ENCODE measurements at places on chromosomes 1 and 21.

DNA sequence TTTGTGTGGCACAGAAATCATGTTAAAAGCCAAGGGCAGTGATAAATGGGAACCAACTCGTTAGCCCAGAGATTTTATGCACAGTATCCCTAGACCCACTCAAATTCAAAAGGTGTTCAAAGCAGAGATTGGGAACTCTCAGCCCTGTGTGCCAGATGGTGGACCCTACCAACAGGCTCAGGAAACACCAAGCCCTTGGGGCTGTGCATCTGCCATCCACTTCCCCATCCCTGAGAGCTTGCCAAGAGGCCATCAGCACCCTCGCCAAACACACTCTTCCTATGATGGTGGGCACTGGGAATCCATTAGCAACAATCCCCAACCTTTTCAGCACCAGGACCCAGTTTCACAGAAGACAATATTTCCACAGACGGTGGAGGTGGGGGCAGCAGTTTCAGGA is 194.2 kb upstream of the NFIA start:
- no peak for DNase-seq

- no peak for DNase-seq
These were observed 365.4 kb upstream of the CAMK1G start for GRCh38 chr1:209218113-209218512.

DNA sequence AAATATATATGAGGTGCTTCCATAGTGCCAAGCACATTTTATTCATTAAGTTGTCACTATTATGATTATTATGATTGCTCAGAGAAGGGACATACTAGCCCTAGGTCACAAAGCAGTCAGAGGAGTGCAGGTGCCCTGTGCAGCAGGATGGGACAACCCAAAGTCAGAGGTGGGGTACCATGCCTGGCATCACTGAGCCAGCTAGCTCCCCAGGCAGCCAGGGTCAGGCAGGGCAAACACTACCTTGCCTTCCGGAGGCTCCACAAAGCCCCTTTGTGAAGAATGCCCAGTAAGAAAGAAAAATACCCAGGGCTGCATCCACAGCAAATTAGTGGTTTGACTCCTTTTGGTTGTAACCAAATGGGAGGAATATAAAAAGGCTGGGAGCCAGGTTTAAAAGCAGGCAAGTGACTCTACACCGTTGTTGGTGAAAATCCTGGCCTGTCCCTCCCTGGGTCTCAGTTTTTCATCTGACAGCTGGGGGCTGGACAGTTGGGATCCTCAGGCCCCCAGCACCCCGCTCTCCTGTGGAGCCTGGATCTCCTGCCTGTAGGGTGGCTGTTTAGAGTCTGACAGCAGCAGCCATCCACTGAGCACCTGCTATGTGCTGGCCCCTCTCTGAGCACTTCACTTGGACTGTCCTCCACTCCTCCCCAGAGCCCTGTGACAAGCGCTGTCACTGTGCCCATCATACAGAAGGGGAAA is 98.8 kb downstream of the GLIS1 start:
- DNase-seq, result no peak

DNA sequence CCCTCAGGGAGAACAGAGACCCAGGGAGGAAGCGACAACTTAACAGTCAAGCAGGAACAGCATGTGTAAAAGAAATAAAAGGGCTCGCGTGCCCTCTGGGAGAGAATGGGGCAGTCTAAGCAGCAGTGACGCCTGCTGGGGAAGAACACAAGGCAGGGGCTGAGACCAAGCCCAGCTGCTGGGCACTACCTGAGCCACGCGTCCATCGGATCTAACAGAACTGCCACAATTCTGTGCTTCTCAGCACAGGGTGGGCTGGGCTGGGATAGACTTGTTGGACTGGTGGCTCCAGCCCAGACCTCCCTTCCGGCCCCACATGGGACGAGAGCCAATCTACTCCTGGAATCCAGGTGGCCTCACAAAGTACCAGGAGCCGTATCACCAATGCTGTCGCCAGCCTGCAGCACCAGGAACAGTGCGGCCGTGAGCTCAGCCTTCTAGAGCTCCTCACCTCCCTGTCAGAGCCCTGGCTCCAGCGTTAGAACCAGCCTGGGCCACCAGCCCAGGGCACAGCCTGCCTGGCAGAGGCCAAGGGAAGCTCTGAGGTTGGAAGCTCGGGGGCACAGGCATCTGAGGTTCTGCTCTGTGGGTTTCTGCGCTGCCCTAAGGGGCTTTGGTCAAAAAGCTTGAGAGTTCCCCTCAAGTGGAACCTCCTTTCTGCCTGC is 7.4 kb downstream of the LRRC47 start:
- no peak for DNase-seq

- DNase-seq, result no peak
These were observed 374.4 kb upstream of the PRMT6 start for GRCh38 chr1:106681939-106682522.

DNA sequence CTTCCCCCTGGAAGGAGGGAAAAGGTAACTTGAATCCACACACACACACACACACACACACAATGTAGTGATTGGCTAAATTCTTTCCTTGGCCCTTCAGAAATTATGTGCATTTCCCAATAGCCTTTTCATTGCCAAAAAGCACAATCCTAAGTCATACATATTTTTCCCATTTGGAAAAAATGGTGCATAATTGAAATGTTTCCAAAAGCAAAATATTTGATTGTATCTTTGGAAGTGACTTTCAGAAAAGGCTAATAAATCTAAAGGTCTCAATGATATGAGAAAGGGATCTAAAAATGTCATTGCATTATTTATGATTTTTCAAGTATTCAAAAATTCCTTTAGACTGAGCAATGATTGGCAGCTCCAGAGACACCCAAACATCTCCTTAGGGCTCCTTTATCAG is 43.5 kb upstream of the NEK7 start:
- no peak for DNase-seq

DNA sequence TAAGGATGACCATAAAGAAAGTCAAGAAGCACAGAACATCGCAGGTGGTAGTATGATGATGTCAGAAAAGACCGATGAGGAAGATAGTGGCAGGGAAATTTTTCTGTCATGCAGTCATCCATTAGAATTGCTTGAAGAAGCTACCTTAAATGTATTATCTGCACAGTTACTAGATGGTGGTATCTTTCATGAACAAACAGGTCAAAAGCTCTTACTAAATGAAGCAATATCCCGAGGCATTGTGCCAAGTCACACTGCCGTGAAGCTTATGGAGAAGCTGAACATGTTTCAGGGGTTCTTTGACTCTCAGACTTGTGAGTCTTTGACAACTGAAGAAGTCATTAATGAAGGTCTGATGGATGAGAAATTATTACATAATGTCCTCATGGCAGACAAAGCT is 128.8 kb downstream of the MACF1 start:
- DNase-seq, result no peak

- no peak for DNase-seq
These were observed 43.0 kb downstream of the PLXNA2 start for GRCh38 chr1:208201229-208201628.

DNA sequence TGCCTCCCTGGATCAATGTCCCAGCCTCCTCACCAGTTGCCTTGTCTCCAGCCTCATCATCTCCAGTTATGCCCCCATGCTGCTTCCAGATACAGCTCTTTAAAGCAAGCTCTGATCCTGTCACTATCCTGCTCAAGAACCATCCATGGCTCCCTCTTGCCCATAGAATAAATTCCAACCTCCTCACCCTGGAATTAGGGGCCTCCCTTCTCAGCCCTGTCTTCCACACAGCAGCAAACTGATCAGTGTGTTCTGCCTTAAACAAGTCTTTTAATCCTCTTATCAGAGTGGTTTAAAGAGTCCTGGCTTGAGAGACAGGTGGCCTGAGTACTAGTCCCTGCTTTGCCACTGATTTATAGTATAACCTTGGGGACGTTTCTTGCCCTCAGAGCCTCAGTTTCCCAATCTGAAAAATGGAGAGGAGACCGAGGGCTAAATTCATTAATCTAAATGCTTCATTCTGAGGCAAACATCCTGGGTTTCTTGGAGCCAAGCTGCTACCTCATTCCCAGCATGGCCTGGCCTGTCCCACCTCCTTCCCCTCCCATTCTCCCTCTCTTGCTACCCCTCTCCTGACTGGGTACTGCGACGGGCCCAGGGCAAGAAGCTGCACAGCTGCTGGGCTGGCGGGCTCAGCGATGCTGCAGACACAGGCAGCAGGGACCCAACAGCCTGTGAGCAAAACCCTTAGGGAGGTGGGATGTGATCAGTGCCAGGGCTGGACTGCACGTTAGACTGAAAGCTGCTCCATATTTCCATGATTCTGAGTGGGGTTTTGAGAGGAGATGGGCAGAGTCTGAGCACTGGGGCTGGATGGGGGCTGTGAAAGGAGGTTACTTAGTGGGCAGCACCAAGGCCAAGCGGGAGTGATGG is 221.4 kb downstream of the PTPRU start:
- DNase-seq, result no peak

DNA sequence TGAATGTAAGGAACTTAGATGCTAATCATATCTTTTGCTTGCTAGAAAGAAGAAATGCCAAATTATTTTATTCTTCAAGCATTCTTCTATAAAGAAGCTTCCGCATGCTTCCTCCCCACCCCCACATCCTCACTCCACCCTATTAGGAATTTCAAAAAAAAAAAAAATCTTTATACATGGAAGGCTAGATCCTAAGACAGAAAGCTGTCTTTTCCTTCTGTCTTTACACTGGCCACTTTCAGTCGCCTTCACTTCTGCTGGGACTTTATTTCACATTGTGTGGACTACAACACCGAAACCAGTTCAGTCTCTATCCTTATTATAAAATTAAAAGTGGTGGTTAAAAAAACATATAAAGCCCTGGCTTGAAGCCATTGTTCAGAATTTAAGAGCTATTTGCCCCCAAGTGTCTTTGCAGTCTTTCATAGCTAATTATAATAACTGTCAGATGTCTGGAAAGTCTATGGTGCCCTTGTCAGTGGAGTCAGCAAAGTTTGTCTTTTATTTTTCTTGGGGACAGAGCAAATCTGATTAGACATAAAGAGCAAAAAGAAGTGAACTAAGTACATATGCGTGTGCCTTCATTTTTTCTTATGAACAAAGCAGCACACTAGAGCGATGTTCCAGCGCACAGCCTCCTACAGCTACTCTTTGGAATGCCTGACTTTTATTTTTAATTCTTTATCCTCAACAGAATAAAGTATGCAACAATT is 297.7 kb downstream of the PTPRC start:
- DNase-seq, result no peak

All from stimulated activated CD8-positive, alpha-beta memory T cell treated with anti-CD3 and anti-CD28 coated beads, Interleukin-4, amount 100 ng/mL, for 1 hour (primary cell).